Activated naive CD8-positive, alpha-beta T cell treated with anti-CD3 and anti-CD28 coated beads, Interleukin-2, amount 50 U/mL, for 16 hours (primary cell): ENCODE measurements at places on chromosomes 6 and 20.

- no peak for DNase-seq
Observed at GRCh38 chr6:11853678-11854407, 75.2 kb upstream of the ADTRP start.

DNA sequence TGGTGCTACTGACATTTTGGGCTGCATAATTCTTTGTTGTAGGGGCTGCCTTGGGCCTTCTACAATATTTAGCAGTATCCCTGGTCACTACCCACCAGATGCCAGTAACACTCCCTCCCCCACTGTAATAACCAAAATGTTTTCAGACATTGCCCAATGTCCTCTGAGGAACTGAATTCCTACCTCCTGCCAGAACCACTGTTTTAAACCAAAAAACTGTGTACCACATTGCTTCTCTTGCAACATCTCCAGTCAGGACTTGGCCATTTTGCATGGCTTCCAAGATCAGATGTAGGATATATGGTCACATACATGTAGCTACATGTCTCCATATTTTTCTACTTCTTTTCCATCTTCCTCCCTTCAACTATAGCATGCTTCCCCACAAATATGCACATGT, 97.4 kb upstream of the IFNGR1 start:
- no peak for DNase-seq

GRCh38 chr20:35673884-35674283, 9.2 kb upstream of the CPNE1 start:
- DNase-seq = no peak

GRCh38 chr6:12009876-12010634, 2.1 kb upstream of the HIVEP1 start:
- no peak for DNase-seq

- no peak for DNase-seq
Observed at GRCh38 chr6:130426066-130426721, 60.4 kb downstream of the TMEM200A start.

DNA sequence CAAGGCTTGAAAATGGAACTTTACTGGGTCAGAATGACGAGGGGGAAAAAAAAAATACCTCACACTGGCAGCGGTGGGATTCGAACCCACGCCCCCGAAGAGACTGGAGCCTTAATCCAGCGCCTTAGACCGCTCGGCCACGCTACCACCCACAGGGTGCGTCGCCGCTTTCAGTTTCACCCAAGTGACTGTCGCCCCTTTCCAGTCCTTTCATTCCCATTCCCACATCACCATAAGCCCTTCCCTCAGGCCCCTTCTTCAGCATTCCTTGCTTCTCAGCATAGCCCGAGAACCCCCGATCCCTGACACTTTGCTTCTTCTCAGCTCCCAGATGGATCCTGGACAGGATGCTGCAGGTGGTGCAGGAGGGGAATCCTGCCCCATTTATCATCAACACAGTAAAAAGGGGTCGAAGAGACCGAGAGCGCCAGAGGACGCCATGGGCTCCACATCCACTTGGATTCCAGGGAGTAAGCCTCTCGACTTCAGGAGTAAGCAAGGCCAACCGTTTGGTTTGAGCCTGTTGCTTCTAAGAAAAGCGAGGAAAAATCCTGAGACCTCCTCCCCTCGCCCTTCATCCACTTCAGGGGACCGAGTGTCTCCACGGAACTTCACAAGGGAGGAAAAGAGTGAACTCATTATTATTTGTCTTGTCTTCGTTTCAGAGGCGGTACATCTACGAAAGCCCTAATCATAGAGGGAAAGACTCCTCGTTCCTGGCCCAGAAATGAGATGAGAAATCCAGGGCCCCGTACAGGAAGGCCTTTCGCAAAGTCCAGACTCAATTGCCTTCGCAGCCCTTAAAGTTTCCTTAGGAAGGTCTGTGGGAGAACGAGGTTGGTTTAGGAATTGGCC, 20.0 kb upstream of the TRIM27 start:
- DNase-seq = peak; percentile 54

GRCh38 chr6:79964607-79965081, 17.3 kb upstream of the ELOVL4 start:
- DNase-seq = no peak

DNA sequence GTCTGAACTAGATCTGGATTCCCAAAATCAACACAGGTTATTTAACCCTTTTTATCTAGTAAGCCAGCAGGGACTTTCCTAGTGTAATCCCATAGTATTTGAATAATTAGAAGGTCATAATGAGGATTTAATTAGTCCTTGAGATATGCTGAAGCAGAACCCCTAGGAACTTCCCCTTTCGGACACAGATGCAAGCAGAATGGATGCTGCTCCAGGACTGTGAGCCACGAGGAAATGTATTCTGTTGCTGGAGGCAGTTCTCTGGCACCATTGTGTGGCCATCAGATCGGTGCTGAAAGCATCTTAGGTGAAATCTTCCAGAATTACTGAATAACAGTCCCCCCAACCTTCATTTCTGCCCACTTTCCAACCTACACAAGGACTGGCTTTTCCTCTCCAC, 206.9 kb downstream of the TMEM242 start:
- DNase-seq = no peak

DNA sequence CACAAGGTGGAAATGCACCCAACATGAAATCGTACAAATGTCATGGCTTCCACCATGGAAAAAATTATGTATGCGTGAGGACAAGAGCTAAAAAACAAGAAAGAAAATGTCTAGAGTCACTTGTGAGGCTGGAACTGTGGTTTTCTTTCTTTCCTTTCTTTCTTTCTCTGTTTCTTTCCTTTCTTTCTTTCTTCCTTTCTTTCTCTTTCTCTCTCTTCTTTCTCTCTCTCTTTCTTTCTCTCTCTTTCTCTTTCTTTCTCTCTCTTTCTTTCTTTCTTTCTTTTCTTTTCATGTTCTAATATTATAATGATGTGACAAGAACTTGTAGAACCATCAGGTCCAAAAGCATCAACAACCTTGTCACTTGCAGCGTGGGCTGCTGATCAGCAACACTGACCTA, 28.4 kb downstream of the ZNF311 start:
- no peak for DNase-seq

DNA sequence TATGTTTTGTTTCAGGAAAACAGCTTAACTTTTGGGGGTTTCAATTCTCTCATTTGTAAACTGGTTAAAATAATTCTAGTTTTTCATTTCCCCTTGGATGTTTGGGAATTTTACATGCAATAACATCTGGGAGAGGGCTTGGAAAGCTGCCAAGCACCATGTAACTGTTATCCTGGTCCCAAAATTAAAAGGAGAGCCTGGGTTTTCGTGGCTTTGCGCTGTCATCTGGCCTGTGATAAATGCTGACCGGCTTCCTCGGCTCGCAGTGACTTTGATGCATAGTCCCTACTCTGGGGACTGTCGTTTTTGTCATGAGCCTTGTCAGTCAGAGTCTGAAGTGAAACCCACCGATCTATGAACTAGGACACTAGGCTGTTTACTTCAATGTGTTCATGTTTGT, 12.2 kb downstream of the SLC35F1 start:
- no peak for DNase-seq

GRCh38 chr20:2283706-2284423, 11.9 kb upstream of the TGM3 start:
- DNase-seq = no peak

GRCh38 chr20:33981347-33981746, 12.4 kb upstream of the RALY start:
- DNase-seq = no peak

DNA sequence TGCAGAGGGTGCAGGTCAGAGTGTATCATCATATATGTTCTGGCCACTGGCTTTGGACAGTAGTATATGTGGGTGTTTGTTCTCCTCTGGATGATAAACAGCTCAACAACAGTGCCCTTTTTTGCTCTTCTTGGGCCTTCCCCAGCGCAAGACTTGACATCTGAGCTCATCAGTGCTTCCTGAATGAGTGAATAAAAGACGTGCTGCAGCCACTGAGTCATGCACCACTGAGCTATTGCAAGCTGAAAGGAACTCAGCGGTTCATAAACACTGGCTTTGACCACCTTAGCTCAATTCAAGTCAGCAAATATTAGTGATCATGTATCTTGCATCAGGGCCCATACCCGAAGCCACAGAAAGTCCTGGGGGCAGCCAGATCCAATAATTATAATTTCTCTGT, 105.3 kb upstream of the KCNG1 start:
- no peak for DNase-seq

DNA sequence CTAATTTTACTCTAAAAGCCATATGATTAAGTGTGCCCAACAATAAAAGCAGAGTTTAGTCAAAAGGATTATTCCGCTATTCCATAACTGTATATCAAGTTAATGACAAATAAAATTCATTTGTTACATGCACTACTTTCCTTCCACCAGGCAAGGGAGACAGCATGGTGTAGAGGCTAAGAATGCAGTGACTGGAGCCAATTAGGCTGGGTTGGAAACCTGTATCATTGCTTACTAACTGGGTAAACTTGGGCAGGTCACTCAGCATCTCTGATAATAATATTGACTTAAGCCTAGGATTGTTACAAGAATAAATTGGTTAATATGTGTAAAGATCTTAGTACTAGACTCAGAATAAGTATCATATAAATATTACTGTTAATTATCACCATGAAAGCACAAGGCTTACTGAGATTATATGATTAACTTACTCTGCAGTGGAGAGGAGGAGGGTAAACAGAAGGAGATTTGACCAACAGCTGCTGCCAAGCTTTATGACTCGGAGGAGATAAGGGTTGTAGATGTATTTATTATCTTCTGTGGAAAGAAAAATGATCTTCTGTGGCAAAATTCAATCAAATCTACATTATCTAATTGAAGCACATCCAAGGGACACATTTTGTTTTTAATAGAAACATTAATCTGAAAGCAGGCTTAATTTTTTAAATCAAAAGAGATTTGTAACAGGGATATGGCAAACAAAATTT, 1459.9 kb downstream of the GRIK2 start:
- DNase-seq = no peak

DNA sequence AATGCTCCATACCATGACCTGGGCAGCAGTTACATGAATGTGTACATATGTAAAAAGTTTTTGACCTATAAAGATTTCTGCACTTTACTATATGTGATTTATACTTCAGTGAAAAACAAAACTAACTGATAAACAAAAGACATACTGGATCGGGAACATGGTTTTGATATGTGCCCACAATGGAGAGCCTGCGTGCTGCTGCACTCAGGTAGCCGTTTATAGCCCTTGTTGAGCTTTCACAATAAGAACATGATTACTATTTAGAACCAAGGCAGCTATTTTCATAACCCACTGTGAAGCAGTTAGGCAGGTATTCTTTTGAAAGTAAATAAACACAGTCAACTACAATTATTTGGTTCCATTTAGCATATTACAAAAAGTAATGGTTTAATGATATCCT, 195.9 kb upstream of the RAB32 start:
- no peak for DNase-seq
